ENCODE measurements at places on chromosomes 1 and 21. TPM values are rescaled to one million over a fixed set of nuclear protein-coding genes. Genes with fewer than 3 reads are reported as not detected.

DNA sequence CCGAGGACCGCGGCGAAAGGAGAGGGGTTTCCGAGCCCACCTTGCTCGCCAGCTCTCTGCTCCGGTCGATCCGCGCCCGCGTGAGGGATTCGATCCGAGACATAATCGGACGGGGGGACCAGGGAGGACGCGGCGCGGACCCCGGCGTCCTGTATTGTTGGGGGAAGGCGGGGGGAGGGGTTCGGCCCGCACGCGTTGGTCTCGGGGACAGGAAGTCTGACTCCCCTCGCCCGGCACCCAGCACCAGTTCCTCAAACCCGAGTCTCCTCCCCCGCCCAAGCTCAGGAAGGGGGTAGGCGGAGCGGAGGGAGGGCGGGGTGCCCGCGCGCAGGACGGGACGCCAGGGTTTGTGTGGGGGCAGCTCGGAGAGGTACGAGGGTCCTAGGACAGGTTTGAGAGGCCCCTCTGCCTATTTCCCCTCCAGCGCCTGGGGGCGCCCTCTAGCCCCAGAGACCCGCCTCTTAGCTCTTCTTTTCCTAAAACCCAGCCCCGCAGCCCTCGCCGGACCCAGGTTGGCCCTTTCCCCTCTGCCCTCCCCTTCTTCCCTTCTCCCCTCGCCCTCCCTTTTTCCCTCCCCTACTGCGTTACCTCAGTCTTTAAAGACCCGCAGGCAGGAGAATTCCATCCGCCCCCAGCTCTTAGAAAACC, at the start of gene ARHGEF2:
Gene ARHGEF2 (minus strand): TSS at position 223 of the 648 bp plus-strand sequence. CDS start 120 bp downstream, at position 103.
- peak; percentile 65 for DNase-seq

- no peak for DNase-seq
Observed at GRCh38 chr21:16590641-16591292, 861.0 kb downstream of the USP25 start.

DNA sequence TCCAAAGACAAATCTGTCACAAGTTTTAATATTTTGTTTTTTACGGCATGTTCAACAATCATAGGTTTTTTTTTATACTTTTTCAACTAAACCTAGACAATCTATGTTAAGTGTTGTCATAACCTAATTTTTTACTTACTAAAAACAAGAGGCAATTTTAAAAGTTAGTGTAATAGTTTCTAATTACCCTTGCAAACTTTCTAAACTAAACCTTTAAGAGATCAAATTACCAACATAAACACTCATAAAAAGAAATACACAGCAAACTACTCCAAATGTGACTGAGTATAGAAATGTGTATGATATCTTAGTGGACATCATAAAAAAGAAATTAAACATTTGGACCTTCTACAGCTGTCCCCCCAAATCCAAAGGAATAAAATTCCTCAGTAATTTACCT, 10.0 kb downstream of the ZNF281 start:
- no peak for DNase-seq

- DNase-seq: no peak
Observed at GRCh38 chr1:27137544-27138075, 17.3 kb downstream of the SLC9A1 start.

DNA sequence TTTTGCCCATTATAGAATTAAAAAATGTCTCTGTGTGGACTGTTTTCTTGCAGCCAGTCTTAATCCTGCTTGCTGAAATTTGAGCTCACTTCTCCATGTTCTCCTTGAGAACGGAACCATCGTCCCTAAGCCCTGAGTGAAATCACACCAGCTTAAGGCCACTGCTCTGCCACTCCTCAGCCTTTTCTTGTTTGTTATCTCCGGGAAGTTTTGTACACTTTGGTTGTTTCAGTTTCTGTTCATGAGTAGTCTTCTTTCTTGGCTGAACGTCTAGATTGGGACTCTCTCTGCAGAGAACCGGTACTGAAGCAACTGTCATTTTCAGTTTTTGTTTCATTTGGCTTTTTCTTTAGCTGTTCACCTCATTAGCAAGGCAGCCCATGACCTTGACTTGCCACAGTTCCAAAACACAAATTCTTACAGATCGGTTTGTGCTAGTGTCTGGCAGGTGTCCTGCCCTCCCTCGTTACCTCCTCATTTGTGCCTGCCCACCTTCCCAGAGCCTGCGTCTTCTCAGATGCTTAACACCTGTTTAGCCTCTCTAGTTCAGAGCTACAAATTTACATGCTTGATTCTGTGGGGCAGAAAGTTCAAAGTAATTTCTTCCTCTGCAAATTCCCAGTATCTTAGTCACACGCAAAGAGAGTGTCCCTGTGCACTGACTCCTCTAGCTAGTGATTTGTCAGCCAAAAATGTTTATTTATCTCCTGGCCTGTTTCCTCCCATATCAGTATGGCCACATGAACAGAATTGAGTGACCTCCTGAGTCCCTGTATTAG, 12.4 kb downstream of the PSEN2 start:
- no peak for DNase-seq

GRCh38 chr1:205451202-205451601, 4.6 kb downstream of the BLACAT1 start:
- DNase-seq: no peak

GRCh38 chr1:40438391-40439015, 11.8 kb upstream of the ZFP69B start:
- DNase-seq: peak; percentile 32

DNA sequence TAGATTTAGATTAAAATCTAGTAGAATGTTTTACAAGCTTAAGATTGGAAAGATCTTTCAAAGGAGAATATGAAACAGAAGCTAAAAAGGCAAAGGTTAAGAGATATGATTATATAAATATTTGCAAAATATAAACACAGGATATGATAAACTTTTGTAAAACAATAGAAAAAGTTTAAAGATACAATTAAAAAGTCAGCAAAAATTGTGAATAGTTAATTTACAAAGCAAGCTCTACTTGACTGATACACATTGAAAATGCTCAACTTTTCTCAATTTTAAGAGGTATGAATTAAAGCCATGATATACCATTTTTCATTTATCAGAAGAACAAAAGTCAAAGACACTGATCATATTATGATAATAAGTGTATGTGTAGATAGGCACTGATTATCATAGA, 21.0 kb downstream of the RAB3GAP2 start:
- no peak for DNase-seq

GRCh38 chr21:36708286-36709029, 9.5 kb downstream of the SIM2 start:
- DNase-seq: no peak

GRCh38 chr1:92504291-92505014, 17.7 kb upstream of the GFI1 start:
- no peak for DNase-seq

DNA sequence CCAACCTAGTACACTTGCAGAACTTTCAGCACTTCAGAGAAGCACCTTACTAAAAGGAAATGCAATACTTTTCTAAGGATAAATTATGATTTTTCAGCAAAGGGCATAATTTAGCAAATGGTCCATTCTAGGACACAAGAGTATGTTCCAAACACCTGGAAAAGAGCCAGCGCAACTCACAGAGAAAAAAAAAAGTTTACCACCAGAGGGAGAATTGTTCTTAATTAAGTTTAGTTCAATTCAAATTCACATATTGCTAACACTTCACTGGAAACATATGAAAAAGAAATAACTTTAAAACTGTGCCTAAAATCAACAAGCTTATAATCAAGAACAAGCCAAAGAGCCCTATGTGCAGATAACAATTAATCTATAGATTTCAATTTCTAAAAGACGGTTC, 338.1 kb downstream of the SEC16B start:
- no peak for DNase-seq

GRCh38 chr1:233157245-233157644, 138.3 kb downstream of the PCNX2 start:
- no peak for DNase-seq

GRCh38 chr1:18422076-18422777, 58.5 kb upstream of the KLHDC7A start:
- DNase-seq: no peak

- no peak for DNase-seq
Observed at GRCh38 chr21:31786164-31786920, 54.4 kb upstream of the SCAF4 start.

DNA sequence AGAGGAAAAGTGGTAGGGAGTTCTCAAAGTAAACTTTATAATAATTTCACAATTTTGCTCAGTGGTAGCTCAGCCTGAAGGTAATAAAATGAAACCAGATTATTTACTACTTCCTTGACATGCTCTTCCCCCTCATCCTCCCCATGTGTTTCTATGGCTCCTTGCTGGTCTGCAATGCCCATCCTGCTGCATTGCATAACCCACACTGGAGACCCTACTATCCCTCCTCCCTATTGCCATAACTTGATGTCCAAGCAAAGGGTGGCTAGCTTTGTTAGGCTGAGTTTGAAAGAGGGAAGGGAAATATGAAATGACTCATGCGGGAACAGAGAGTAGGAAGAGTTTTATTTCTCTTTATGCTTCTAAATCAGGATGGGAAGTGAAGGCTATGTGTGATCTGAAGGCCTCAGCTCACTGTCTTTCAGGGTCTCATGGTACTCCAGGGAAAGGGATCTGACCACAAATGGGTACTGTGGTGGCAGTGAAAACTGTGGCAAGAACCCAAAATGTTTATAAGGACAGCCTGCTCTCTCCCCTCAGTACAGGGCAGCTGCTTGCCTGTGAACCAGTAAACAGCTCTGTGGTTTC, 36.4 kb upstream of the HSD17B7 start:
- no peak for DNase-seq

- DNase-seq: no peak
Observed at GRCh38 chr1:167148421-167148820, 54.5 kb downstream of the STYXL2 start.

DNA sequence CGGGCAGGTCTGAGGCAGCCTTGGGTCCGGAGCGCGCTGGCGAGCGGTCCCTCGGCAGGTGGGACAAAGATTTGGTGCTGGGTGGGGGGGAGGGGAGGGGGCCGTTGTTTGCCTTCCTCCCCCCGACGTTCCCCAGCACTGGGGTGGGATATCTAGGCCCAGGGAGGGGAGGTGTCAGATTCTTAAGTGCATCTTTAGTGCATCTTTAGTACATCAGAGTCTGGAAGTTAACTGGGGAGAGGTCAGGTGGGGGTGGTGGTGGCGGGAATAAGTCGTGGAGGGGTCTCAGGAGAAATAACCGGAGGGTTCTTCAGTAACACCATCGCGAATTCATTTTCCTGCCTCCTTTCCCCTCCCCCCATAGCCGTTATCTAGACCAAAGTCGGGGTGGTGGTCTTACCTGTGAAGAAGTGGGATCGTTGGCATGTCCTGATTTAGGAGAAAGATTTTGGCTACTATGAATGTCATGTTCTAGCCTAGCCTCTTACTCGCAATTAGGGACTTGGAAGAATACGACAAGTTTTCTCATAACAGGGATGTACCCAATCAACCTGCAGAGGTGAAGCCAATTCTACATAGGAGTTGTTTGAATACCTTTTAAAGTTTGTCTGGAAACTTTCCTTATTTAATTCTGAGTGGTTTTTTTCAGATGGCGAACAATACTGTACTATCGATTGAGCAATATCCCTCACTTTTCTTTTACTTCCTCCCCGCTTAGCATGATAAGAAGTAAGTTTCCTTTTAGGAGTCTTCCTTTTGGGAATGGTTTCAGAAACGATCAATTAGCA, 886 bp downstream of the ZMYM4 start:
- DNase-seq: no peak

DNA sequence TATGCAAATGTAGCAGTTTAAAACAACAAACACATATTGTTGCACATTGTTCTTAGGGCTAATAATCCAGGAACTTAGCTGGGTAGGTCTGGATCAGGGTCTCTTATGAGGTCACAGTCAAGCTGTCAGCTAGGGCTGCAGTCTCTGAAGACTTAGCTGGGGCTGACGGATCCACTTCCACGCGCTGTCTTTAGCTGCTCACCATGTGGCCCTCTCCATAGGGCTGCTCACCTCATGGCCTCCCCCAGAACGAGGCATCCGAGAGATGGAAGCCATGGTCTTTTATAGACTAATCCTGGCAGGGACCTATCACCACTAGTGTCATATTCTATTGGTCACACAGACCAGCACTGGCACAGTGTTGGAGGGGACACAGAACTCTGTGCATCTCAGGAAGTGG, 8.7 kb upstream of the OXCT2 start:
- DNase-seq: no peak

DNA sequence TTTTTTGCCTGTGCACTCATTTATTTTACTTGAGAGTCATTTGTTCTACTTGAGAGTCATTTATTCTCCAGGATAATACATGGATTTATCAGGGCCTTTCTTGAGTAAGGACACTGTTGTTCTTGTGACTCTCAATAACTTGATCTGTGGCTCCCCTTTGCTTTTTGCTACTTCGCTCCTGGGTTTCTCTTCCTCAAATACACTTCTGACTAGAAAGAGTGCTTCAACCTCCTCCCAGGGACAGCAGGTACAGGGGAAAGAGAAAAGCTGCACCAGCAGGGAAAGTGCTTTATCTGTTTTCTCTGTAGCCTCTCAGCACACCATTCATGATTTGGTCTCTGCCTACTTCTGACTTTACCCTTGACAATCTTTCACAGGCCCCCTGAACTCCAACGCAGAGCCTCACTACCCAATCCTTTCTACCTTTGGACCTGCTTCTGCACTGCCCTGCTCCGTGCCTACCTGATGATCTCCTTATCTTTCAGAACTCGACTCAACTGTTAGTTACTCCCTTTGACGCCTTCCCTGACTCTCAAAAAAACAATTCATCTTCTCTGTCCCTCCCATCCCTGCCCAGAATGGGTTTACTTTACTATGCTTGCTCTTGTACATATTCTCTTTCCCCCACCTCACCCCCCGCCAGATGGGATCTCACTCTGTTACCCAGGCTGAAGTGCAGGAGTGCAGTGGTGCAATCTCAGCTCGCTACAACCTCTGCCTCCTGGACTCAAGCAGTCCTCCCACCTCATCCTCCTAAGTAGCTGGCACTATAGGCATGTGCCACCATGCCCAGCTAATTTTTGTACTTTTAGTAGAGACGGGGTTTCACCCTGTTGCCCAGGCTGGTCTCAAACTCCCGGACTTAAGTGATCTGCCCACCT, 15.6 kb upstream of the PIGM start:
- DNase-seq: no peak

- DNase-seq: peak; percentile 47
Observed at GRCh38 chr1:54408147-54409066, 2.2 kb upstream of the SSBP3 start.

DNA sequence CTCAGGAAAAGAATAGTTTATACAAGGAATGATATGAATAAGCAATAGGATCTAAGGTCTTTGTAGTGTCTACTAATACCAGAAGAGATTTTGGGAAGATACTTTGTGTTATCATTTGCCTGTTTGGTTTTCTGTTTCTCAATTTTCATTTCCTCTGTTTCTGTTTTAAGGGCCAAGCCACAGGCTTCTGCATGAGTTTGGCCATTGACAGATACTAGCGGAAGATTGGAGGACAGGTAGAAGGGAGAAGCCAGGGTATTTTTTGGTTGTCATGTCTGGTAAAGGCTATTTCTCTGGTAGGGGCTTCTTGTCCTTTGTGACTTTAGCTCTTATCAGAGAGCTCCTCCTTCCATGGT, 51.4 kb downstream of the HS2ST1 start:
- DNase-seq: no peak

GRCh38 chr1:184242507-184242943, 144.3 kb upstream of the C1orf21 start:
- no peak for DNase-seq

GRCh38 chr21:34261841-34262468, 101.9 kb upstream of the KCNE2 start:
- no peak for DNase-seq

THEM5 gene
- not detected for total RNA-seq

KANK4 gene
- 1.2 TPM for total RNA-seq

BCAR3 gene
- total RNA-seq: 4.1 TPM

S100A14 gene
- not detected for total RNA-seq

BARHL2 gene
- total RNA-seq: under 0.01 TPM

PRKAA2 gene
- 44.4 TPM for total RNA-seq

MAP3K21 gene
- total RNA-seq: 2.9 TPM

LRRC39 gene
- total RNA-seq: 9.0 TPM

PTPN7 gene
- total RNA-seq: not detected

Data from frontal cortex (tissue), 4 donors.